ENCODE measurements at places on chromosomes 7 and 10. TPM values are rescaled to one million over a fixed set of nuclear protein-coding genes. Genes with fewer than 3 reads are reported as not detected.

DNA sequence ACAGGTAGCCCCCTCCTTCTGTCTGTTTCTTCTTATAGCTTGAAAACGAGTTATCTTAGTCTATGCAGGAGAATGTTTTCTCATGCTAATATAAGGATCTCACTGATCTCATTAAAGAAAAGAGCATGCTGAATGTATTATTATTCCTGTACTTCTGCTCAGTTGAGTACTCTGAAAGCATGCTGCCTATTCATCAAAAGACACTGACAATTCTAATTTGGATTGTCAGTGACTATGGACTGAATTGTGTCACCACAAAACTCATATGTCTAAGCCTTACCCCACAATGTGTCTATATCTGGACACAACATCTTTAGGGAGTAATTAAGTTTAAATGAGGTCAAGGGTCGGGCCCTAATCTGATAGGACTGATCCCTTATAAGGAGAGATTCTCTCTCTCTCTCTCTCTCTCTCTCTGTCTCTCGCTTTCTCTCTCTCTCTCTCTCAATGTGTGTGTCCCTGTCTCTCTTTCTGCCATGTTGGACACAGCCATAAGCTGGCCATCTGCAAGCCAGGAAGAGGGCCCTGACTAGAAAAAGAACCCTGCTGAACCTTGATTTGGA lies 98.4 kb downstream of the GNAT3 start:
- no peaks in the 10 kb centered on the region for H3K36me3 ChIP-seq
- no peak for DNase-seq

DNA sequence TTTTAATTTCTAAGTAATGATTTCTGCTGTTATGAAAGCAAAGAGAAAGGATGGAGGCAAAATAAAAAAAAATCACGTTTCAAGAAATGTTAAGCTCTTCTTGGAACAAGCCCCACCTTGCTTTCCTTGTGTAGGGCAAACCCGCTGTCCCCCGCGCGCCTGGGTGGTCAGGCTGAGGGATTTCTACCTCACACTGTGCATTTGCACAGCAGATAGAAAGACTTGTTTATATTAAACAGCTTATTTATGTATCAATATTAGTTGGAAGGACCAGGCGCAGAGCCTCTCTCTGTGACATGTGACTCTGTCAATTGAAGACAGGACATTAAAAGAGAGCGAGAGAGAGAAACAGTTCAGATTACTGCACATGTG lies 2.4 kb downstream of the ADRB1 start:
- H3K27ac ChIP-seq: no peak overlapping the region
- H3K36me3 ChIP-seq: no peaks in the 10 kb centered on the region
- no peaks in the 10 kb centered on the region for H3K27me3 ChIP-seq
- H3K4me1 ChIP-seq: no peaks in the 10 kb centered on the region
- no peak for DNase-seq

GRCh38 chr7:75565132-75565837 lies 73.2 kb downstream of the SPDYE5 start:
- H3K36me3 ChIP-seq: no peaks in the 10 kb centered on the region
- H3K27me3 ChIP-seq: no peaks in the 10 kb centered on the region
- H3K4me3 ChIP-seq: no peak overlapping the region
- no peak for DNase-seq
- no peak overlapping the region for H3K27ac ChIP-seq
- H3K4me1 ChIP-seq: no peaks in the 10 kb centered on the region

DNA sequence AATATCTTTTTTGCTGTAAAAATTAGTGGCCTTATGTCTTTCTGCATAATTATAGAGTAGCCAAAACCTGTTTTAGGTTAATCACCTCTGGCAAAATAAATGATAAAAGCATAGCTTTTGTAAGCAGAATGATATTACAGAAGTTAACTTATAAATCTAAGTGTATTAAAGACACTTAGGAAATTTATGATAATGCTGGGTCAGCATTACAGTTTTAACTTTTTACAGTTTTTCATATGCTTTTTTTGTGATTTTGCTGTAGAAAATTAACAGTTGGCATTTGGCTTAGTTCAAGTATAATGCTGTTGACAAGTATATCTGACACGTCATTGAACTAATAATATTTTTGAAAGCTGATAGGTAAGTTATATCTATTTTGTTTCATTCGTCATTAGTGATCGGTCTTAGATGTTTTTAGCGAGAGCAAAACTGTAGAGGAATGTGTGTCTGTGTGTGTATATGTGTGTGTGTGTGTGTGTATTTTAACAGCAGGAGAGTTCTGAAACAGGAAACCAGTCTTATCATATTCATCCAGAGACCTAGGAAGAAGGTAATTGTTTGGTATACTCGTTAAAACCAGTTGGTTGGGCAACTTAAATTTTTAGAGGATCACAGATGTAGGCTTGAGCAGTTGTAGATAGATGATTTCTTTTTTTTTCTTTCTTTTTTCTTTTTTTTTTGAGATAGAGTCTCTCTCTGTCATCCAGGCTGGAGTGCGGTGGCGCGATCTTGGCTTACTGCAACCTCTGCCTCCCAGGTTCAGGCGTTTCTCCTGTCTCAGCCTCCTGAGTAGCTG lies 15.4 kb downstream of the PTEN start:
- H3K27me3 ChIP-seq: no peaks in the 10 kb centered on the region
- peaks cover 4% of the 10 kb centered on the region for H3K4me1 ChIP-seq
- H3K27ac ChIP-seq: no peak overlapping the region
- no peak overlapping the region for H3K4me3 ChIP-seq

GRCh38 chr7:25891591-25891990 lies 260.4 kb upstream of the NFE2L3 start:
- no peak overlapping the region for H3K4me3 ChIP-seq
- H3K27ac ChIP-seq: no peak overlapping the region
- no peak for DNase-seq
- peaks cover 9% of the 10 kb centered on the region for H3K4me1 ChIP-seq
- no peaks in the 10 kb centered on the region for H3K36me3 ChIP-seq
- H3K27me3 ChIP-seq: peaks cover 67% of the 10 kb centered on the region

DNA sequence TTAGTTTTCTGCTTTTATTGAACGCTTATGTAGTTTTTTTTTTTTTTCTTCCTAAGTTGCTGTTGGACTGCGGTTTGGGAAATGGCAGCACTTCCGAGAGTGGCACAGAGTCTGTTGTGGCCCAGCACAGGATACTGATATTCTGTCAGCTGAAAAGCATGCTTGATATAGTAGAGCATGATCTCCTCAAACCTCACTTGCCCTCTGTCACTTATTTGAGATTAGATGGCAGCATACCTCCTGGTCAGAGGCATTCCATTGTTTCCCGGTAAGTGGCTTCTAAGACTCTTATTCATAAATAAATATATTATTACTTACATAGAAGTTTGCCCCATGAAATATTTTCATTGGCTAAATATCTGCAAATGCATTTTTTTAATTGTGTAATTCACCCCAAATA lies 101.1 kb downstream of the BTAF1 start:
- no peak overlapping the region for H3K4me3 ChIP-seq
- no peak overlapping the region for H3K27ac ChIP-seq
- H3K36me3 ChIP-seq: no peaks in the 10 kb centered on the region
- H3K27me3 ChIP-seq: no peaks in the 10 kb centered on the region
- DNase-seq: no peak

DNA sequence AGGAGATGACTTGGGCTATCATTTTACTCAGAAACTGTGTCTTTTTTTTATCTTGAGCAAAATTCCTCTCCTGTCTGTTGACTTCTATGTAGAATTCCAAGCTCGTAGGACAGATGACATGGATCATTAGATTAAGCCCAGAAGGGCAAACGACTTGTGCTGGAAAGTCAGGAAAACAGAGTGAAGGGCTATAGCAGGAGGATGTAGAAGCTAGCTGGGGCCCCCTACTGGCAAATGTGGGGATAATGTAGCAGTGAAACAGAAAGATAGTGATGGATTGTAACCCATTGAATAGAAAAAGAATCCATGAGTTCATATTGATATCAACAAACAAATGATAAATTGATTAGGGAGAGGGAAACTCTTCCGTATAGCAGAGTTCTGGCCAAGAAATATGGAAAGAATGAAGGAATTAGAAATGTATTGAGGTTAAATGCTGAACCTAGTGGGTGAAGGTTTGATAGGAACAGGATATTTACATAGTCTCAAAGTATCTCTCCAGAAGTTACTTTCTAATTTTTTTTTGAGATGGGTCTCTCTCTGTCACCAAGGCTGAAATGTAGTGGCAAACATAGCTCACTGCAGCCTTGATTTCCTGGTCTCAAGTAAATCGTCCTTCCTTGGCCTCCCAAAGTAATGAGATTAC lies 103.6 kb downstream of the LYZL1 start:
- H3K4me1 ChIP-seq: peaks cover 7% of the 10 kb centered on the region
- H3K36me3 ChIP-seq: no peaks in the 10 kb centered on the region
- no peak overlapping the region for H3K27ac ChIP-seq
- no peaks in the 10 kb centered on the region for H3K27me3 ChIP-seq

- H3K4me1 ChIP-seq: no peaks in the 10 kb centered on the region
- H3K27me3 ChIP-seq: no peaks in the 10 kb centered on the region
- DNase-seq: no peak
- peak overlapping the region; percentile 26 for H3K4me3 ChIP-seq
Measured at GRCh38 chr7:100802951-100803350, 24.4 kb downstream of the EPHB4 start.

- no peaks in the 10 kb centered on the region for H3K27me3 ChIP-seq
- DNase-seq: no peak
- H3K4me3 ChIP-seq: peak overlapping the region; percentile 67
- H3K27ac ChIP-seq: peak overlapping the region; percentile 99
- peaks cover 12% of the 10 kb centered on the region for H3K36me3 ChIP-seq
Measured at GRCh38 chr7:151082141-151083070, 887 bp downstream of the TMUB1 start.

DNA sequence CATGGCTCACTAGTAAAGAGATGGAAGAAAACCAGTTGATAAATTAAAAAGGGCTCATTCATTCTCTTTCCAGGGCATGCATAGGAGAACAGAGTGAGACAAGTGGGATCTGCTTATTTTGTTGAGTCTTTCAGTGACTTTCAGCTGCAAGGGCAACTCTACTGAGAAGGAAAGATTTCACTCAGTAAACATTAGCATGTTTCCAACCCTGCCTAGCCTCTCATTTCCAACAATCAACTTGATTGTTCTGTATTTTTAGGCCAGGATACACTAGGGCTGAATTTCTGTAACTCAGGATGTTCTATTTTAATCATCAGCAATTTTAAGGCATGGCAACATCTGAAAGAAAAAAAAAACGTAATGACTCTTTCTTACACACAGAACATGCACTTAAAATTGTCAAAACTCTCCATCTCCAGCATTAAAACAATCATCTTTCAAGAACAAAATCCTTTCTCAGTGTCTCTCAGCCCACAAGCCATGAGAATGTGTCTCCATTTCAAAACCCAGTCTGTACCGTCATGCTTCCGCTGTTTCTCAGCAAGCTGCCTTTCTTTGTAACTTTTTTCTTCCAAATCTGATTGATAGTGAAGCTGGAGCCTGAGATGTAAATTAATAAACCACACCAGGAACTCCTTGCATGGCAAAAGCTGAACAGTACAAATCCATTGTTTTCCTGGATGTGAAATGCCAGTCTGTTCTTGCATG lies 147.2 kb upstream of the KLF14 start:
- H3K27ac ChIP-seq: peak overlapping the region; percentile 63
- H3K27me3 ChIP-seq: no peaks in the 10 kb centered on the region
- no peak for DNase-seq
- H3K36me3 ChIP-seq: peaks cover 61% of the 10 kb centered on the region
- H3K4me3 ChIP-seq: no peak overlapping the region

DNA sequence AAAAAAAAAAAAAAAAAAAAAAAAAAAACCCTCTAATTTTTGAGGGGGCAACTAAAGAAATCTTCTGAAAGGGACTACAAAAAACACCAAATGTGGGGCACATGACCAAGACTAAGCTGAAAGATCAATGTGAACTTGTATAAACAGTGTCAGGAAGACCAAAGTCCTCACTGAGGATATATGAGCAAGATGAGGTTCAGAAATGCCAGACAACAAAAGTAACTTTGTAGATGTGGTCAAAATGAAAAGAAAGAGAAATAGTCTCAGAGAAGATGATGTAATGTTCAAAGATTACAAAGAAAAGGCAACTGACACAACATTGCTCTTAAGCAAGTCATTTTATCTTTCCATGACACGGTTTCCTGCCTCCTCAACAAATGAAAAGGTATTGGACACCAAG lies 48.7 kb upstream of the PTPRZ1 start:
- no peak overlapping the region for H3K27ac ChIP-seq
- H3K4me3 ChIP-seq: no peak overlapping the region
- DNase-seq: no peak
- no peaks in the 10 kb centered on the region for H3K36me3 ChIP-seq
- H3K4me1 ChIP-seq: no peaks in the 10 kb centered on the region
- no peaks in the 10 kb centered on the region for H3K27me3 ChIP-seq

DNA sequence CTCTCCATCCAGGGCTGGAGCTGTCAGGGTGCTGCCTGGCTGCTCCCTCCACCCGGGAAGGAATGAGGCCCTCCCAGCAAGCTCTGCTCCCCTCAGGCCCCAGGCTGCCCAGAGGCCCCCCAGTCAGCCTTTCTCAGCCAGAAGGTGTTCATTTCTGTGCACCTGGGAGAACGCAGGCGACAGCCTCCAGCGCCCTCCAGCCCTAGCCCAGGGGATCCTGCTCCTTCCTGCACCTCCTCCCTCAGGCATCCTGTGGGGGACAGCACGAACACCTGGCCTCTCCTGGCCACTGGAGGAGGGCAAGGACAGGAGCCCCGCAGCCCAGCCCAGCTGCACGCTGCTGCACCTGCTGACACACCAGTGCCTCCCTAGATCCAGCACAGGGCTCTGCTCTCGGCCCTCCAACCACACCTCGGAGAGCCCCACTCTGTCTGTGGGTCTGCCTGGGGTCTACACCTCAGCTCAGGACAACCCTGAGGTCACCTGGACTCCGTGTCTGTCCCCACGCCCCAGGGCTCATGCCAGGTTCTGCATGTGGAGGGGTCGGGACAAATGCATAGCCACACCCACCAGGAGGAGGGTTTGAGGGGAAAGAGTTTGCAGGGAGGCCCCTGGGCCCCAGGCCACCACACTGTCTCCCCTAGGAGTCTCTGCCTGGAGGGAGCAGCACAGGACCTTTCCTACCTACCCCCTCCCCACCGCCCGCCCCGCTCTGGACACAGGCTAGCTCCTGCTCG lies 7.4 kb upstream of the PWWP2B start:
- DNase-seq: no peak
- no peak overlapping the region for H3K4me3 ChIP-seq
- no peaks in the 10 kb centered on the region for H3K27me3 ChIP-seq
- H3K36me3 ChIP-seq: no peaks in the 10 kb centered on the region
- H3K4me1 ChIP-seq: no peaks in the 10 kb centered on the region

- no peak overlapping the region for H3K4me3 ChIP-seq
- no peaks in the 10 kb centered on the region for H3K36me3 ChIP-seq
- no peak for DNase-seq
- no peaks in the 10 kb centered on the region for H3K27me3 ChIP-seq
- H3K4me1 ChIP-seq: no peaks in the 10 kb centered on the region
Measured at GRCh38 chr7:117001283-117001682, 48.0 kb downstream of the ST7 start.

GRCh38 chr10:117668327-117669008 lies 125.9 kb downstream of the EMX2 start:
- no peak for DNase-seq
- H3K4me3 ChIP-seq: no peak overlapping the region
- no peaks in the 10 kb centered on the region for H3K27me3 ChIP-seq
- H3K27ac ChIP-seq: no peak overlapping the region
- no peaks in the 10 kb centered on the region for H3K4me1 ChIP-seq

- H3K27me3 ChIP-seq: no peaks in the 10 kb centered on the region
- H3K4me3 ChIP-seq: no peak overlapping the region
- H3K4me1 ChIP-seq: peaks cover 46% of the 10 kb centered on the region
- no peak overlapping the region for H3K27ac ChIP-seq
Measured at GRCh38 chr7:17680026-17680425, 260.3 kb downstream of the SNX13 start.

VENTX gene
- total RNA-seq: 2.5 TPM

CYP2C9 gene
- not detected for total RNA-seq

TMEM139 gene
- 8.8 TPM for total RNA-seq

MYO1G gene
- 0.84 TPM for total RNA-seq

MMRN2 gene
- total RNA-seq: 64.7 TPM

SPDYE9 gene
- not detected for total RNA-seq

SPDYE1 gene
- total RNA-seq: not detected

All from tibial nerve (tissue), 4 donors.